BJ (cell line): ENCODE measurements at places on chromosomes 4 and X.

DNA sequence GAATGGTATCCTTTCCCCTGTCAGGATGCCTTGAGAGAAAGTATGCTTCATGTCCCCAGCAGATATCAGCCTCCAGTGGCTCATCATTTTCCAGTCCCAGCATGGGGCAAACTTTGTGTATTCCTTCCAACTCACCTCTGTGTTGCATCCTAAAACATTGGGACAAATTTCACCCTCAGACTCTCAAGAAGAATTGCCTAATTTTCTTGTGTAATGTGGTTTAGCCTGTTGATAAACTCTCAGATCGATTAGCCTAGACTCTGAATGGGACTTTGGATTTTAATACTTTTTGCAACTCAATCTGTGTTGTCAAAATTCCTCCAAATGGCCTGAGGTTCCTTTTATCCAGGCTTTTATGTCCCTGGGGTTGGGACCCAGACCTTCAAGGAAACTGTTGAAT, 805.3 kb downstream of the C4orf33 start:
- no peak for DNase-seq

DNA sequence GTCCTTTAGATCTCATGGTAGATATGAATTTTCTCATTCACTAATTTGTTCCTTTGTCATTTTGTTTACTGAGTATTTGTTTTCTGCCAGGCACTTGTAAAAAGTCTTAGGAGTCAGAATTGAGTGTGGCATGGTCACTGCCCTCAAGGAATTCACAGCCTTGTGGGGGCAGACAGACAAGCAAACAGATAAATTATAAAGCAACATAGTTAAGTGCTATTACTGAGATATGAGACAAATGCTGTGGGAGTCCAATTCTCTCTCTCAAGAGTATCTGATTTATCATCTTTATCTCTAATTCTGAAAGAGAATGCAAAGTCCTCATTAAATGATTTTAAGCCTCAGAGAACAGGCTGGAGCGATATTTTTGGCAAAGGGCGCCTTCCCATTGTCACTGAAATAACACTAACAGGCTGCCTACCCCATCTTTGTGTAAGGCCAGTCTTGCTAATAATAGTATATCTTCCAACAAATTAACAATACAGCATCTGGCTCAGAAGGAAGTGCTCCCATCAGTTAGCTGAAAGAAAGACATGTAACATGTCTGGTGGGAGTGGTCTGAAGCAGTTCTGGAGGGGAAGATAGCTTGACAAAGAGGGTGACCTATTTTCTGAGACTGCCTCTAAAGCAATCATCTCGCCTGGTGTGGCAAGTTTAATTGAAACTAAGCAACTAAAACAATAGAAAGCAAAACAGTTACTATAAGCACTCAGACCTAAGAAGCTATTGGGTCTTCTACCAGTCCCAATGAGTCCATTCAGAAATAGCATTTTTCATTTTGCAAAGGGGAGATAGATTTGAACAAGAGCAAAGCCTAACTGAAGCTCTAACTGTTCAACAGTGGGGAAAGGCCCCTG, 61.5 kb upstream of the AMOT start:
- DNase-seq = no peak

GRCh38 chr4:139794158-139794954, 128.7 kb downstream of the MGST2 start:
- peak; percentile 31 for DNase-seq

GRCh38 chr4:58587856-58588255, 1477.7 kb upstream of the IGFBP7 start:
- DNase-seq = no peak

DNA sequence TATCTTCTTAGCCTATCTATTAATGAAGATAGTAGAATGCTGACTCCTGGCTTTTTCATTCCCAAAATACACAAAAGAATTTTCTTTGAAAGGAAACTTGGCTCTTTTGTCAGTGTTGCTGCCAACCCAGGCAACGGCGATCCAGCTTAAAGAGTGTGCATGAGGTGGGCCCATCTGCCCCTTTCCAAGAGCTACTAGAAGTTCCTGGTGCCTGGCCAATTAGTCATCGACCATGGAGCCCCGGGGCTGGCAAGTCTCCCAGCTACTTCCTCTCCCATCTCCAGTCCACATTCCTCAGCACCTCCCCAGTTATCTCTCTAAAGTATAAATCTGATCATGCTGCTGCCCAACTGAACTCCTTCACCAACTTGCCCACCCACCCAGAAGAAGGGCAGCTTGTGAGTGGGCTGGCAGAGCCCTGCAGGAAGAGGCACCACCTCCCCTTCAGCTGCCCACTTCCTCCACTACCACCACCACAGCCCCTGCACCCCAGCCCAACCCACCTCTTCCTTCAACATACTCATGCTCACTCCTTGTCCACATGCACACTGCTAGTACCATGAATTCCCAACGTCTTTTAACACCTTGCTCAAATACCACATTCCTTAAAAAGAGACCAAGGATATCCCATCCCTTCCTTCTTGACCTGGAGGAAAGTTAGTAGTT, 158.2 kb upstream of the MAP3K15 start:
- peak; percentile 64 for DNase-seq

- no peak for DNase-seq
Measured at GRCh38 chr4:71524756-71525155, 185.9 kb downstream of the SLC4A4 start.

GRCh38 chr4:61320154-61320553, 120.0 kb downstream of the ADGRL3 start:
- no peak for DNase-seq
